Brain microvascular endothelial cell (primary cell): ENCODE measurements at places on chromosomes 7 and 10.

DNA sequence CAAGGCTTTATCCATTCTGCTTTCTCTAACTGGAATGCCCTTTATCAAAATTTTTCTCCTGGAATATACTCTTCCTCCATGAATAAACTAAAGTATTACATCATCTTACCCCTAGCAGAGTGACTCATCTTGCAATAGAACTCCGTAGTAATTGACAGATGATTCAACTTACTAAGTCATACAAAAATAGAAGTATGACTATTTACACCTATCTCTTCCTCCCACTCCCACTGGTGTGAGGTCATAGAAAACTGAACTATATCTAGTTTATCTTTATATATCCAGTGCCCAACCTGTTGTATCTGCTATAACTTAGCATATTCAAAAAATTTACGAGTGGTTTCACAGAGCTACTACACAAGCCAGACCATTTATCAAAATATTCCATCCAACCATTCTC lies 26.1 kb downstream of the ABCB1 start:
- no peak for DNase-seq

GRCh38 chr10:70115948-70116682 lies 16.5 kb downstream of the AIFM2 start:
- DNase-seq: peak; percentile 15

DNA sequence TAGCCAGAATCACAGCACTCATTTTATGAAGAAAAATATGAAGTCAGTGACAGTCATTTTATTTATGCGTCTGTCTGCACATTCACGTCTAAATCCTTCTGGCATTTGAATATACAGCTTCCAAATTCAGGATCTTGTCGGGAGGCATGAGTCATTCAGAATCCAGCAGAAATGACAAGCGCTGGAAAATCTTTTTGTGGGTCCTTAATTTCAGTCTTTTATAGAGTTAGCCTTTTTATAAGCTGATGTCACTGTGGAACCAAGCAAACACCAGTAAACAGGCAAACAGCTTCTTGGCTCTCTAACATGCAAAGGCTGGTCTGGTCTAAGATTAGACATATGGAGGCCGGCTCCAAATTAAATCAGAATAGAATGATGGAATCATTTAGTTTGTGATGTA lies 388.2 kb upstream of the TEX47 start:
- no peak for DNase-seq

GRCh38 chr10:103895411-103896186 lies 22.4 kb downstream of the STN1 start:
- peak; percentile 46 for DNase-seq

DNA sequence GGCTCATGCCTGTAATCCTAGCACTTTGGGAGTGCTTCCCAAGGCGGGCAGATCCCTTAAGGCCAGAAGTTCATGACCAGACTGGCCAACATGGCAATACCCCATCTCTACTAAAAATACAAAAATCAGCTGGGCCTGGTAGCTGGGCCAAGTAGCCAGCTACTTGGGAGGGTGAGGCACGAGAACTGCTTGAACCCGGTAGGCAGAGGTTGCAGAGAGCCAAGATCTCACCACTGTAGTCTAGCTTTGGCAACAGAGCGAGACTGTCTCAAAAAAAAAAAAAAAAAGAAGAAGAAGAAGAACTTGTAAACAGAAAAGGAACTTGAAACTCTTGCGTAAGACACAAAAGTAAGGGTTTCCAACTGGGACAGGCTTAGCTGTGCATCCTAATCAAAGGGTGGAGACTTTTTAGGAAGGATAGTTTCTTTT lies 5.6 kb upstream of the IFIT2 start:
- no peak for DNase-seq

- no peak for DNase-seq
Observed at GRCh38 chr7:32257621-32258020, 187.4 kb upstream of the PDE1C start.

GRCh38 chr7:30800785-30801252 lies 29.6 kb downstream of the MINDY4 start:
- peak; percentile 78 for DNase-seq

DNA sequence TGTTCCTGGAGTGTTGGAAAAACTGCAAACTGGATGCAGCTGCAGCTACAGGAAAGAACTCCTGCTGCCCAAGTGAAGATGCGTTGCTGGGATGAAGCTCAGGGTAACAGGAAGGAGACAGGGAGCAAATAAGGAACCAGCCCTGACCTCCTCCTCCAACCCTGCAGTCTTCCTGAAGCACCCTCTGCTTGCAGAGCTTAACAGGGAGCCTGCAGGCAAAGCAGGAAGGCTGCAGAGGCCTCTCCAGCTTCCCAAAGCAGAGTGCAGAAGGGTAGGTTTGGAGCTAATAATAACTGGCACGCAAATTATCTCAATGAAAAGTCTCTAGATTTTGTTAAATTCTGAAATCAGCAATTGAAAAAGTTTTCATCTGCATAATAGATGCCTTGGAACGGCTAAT lies 92.5 kb downstream of the SORCS1 start:
- no peak for DNase-seq

GRCh38 chr7:155570991-155571390 lies 24.6 kb upstream of the CNPY1 start:
- no peak for DNase-seq
